AG08396 (cell line): ENCODE measurements at places on chromosomes 5 and 9.

GRCh38 chr5:83925321-83925954, 204.8 kb upstream of the HAPLN1 start:
- DNase-seq, result peak; percentile 7

GRCh38 chr9:126626127-126626925, 12.6 kb downstream of the LMX1B start:
- no peak for DNase-seq

- DNase-seq, result no peak
Observed at GRCh38 chr5:110105692-110106091, 416.0 kb downstream of the MAN2A1 start.

GRCh38 chr9:27179245-27179865, 70.3 kb downstream of the TEK start:
- no peak for DNase-seq

DNA sequence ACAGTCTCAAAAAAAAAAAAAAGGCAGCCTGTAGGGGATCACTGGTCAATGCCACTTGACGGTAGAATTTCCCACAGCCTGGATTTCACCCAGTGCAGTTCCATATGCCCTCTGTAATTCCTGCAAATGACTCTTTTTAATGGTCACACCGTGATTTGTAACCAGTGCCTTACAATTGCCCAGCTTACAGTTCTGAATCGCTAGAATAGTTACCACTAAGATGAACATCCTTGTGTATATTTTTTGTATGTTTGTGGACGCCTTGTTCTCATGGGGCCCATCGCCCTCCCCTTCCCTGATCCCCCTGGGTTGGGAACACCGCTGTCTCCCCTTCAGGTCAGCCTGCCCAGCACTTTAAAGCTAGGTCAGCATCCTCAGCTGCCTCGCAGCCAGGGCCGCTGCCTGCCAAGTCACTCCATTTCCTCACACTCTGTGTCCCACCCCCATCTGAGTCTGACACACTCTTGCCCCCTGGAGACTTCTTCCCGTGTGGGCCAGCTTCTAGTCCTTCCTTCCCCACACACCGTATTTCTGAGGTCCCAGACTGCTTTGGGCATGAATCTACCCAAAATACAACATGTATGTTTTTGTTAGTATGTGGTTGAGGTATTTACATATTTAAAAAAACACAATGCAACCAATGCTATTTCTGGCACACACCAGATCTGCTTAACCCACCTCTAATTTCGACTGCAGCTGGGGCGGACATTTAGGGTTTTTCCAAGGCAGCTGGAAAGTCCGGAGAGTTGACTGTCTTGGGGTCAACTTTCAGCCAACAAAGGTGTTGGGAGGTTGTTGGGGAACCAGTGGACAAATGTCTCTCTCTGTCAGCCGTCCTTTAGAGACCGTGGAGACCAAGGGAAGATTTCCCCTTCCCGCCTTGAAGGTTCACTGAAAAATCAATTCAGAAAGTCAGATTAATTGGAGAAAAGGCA, 120.5 kb upstream of the NEK6 start:
- DNase-seq, result no peak

DNA sequence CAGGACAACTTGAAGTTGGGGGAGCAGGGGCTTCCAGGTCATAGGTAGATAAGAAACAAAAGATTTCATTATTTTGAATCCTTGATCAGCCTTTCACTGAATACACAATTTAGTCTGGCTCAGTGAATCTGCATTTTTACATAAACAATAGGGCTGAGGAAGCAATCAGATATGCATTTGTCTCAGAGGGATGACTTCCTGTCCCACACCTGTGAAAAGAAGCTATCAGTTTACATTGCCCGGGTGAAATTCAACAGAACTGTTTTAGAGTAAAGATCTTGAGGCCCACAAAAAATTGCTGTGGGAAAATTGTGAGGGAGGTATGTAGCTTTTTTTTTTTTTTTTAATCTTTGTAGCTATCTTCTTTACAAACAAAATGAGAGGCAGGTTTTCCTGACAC, 38.3 kb downstream of the DNAJB5 start:
- DNase-seq, result no peak

- DNase-seq, result no peak
Observed at GRCh38 chr5:139275956-139276355, 17.6 kb upstream of the MATR3 start.

DNA sequence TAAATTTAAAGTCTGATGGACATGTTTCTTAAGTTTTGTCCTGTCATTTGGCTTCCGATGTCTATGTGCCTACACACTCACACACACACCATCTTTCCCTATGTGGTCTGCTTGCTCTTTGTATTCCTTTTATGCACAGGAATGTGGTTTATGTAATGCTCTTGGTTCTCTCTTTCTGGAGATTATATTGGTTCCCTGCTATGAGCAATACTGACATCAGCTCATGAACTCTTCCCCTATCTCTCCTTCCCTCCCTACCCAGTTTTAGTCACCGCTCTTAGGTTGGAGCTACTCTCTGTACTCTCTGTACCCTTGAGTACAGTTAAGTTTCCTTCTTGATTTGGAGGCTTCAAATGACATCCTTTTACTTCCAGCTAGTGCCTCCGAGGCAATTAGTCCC, 77.9 kb upstream of the MVB12B start:
- peak; percentile 59 for DNase-seq

GRCh38 chr5:178372142-178372571, 139.6 kb upstream of the PHYKPL start:
- DNase-seq, result no peak

DNA sequence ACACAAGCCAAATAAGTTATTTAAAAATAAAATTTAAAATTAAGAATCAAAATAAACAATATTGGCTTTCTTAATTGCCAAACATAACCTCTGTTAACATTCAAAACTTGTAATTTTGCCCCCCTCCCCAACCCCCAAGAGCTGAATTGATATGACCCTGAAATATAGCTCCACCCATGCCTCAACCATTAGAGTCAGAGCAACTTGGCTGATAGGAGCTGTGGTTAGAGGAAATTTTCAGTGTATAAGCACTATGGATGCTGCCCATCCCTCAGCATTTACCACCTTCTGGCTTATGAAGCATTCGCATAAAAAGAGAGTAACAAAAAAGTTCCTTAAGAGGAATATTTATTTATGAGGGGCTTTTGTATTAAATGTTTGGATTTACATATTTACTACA, 6.1 kb downstream of the POC5 start:
- DNase-seq, result no peak

DNA sequence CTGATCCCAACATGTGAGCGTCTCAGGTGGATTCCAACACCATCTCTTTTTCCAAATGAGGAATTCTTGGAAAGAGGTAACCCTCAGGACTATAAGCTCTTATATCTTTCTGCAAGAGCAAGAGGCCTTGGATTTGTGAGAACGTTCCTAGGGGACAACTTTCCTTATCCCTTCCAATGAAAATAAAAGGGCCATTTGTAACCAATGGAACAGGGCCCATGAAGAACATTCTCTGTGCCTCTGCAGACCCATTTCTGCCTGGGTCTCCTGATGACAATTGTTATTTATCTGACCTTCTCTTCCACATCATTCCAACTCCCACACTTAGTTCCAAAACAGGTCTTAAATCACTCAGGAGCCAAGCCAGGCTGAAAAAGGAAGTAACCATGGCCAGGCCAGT, 202.6 kb downstream of the ZNF462 start:
- DNase-seq, result no peak

GRCh38 chr9:127546125-127546832, 65.8 kb upstream of the STXBP1 start:
- DNase-seq, result no peak

DNA sequence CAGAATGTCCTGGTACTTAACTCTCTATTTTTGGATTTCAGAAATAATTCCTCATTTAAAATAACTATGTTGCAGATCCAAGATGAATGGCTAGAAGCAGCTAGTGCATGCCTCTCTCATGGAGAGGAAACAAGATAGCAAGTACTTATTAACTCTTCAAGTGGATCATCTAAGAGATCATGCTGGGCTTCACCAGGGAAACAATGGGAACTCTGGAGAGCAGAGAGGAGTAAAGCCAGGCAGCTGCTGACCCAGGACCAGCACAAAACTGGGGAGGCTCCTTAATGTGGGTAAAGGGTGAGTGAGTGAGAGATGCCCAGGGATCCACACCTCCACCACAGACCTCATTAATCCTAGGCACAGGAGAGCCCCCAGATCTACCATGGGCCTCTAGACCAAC, 897.8 kb upstream of the ACO1 start:
- no peak for DNase-seq

DNA sequence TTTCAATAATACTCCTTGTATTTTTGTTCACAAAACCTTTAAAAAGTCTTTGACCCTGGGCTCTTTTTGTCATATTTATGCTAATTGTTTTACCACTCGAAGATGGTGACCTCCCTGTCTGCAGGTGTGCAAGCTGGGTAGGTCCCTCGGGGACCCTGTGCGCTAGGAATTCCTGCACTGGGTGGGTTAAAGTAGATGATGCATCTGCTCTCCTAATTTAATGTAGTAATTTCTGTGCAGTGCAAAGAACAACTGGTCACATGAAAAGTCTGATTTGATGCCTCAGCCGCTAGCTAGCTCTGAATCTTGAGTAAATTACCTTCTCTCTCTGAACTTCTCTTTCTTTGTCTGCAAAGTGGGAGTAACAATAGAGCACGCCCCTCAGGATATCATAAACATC, 139.1 kb upstream of the OTULINL start:
- DNase-seq, result no peak

DNA sequence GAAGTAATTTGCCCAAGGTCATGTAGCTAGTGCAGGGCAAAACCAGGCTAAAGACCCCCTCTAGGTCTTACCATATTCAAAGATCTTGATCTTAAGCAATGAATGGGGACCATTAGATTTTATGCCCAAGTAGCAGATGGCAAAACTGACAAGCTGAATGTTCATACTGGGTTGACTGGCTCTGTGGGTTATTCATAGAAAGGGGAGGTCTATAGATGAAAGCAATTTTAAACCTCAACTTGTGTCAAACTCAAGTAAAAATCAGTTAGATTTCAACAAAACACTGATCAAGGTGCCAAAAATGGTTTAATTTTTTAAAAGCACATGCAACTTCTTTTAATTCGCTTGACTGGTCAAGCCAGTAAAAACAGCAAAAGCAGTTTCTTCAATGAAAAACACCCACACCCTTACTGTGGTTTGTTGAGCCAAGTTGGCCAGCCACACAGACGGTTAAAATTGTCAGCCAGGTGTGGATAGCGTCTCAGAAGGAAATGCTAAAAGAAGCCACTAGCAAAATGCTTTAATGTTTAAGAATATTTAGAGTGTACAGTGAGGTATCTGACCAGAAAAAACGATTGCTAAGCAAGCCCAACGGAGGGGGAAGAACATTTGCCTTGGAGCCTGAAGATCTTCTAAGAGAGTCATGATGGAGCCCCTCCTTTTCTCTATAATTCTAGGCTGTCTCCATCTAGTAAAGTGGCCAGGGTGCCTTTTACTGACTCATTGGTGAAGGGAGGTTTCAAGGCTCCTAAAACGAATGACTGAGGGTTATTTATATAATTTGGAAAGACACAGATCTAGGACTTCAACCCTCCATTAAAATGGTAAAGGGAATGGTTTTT, 539.6 kb upstream of the CLINT1 start:
- DNase-seq, result no peak

- DNase-seq, result no peak
Observed at GRCh38 chr9:97940233-97940632, 2.3 kb upstream of the HEMGN start.

DNA sequence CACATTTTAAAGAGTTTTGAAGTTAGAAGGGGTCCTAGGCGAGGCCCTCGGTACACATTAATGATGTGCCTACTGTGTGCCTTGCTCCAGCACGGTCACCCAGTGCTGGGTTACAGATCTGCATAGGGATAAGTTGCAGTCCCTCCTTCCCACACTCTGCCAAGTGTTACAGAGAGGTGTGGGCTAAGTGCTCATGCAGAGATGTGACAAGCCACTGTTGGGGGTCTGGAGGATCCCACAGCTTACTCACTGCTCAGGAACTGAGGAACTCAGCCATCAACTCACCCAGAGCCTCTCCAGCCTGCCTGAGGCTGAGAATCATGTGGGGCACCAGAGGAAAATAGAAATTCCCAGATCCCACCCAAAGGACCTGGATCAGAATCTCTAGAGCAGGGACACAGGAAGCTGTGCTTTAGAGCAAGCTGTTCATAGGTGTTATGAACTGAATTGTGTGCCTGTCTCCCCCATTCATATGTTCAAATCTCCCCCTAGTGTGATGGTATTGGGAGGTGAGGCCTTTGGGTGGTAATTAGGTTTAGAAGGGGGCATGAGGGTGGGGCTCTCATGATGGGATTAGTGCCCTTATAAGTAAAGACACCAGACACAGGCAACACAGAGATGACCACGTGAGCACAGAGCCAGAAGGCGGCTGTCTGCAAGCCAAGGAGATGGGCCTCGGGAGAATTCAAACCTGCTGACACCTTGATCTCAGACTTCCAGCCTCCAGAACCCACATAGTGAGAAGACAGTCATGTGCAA, 164.1 kb downstream of the HSD17B3 start:
- DNase-seq, result no peak

DNA sequence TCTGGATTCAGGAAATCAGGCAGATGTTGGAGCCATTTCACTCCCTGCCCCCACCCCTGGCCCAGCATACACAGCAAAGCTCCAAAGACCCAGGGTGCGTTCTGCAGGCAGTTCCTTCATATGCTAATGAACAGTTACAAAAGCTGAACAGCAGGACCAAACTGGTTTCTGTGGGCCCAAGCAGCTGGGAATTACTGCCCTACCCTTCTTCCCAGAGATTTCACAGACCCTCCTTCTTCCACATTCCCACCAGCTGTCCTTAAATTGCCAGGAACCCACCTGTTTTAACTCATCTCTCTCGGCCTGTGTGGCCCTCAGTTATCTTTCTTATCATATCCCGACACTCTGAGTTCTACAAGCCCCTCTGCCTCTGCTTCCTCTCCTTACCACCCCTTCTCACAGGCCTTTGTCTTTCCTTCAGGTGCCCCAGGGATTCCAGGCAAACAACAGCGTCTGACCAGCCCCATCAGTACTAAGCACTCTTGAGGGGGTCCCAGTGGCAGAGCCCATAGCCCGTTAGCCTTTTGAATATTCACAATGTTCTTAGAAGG, 10.6 kb upstream of the F2RL1 start:
- no peak for DNase-seq

- no peak for DNase-seq
Observed at GRCh38 chr9:133842721-133843227, 104.6 kb upstream of the SARDH start.

GRCh38 chr9:227860-228259, 13.2 kb downstream of the DOCK8 start:
- no peak for DNase-seq

GRCh38 chr5:82534986-82535385, 256.8 kb upstream of the RPS23 start:
- DNase-seq, result no peak

DNA sequence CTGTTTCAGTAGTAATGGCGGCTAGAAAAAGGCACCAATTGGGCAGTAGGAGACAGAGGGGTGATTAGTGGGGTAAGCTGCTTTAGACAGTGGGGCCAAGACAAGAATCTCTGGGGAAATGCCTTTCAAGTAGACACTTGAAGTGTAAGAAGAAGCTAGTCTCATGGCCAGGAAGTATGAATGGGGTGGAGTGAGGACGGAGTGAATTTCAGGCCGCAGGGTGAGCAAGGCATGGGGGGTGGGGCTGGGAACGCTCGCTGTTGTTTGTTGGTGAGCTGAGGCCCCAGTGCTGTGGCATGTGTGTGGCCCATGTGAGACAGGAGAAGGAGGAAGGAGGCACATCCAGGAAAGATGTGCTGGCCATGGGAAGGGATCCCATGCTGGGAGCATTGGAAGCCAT, 149.2 kb upstream of the NFIL3 start:
- DNase-seq, result no peak
